Activated CD4-positive, alpha-beta T cell treated with anti-CD3 and anti-CD28 coated beads, Interleukin-2, amount 50 U/mL, for 24 hours (primary cell): ENCODE measurements at places on chromosomes 6 and 20.

- DNase-seq, result no peak
These were observed 64.4 kb upstream of the FUCA2 start for GRCh38 chr6:143575901-143576426.

GRCh38 chr6:46289898-46290297, 119.1 kb upstream of the ENPP5 start:
- no peak for DNase-seq

GRCh38 chr20:40689100-40689942, at the start of gene MAFB:
Gene MAFB (minus strand): TSS chr20:40689236. CDS start chr20:40688850, 386 bp downstream.
- no peak for DNase-seq

DNA sequence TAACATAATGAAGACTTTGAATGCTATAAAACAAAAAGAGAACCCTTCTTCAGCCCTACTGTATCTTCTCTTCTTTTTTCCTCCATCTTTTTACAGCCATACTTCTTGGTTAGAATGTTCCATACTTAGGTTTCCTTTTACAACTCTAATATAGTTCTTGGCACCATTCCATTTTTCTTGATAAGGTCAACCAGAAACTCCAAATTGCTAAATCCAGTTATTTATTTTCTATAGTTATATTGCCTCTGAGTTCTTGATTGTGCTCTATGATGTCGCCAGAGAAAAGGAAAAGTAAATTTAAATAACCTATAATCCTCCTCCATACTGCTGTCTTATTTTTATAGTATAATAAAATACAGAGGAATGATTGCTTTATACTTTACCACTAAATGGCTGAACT, 26.7 kb upstream of the COL10A1 start:
- DNase-seq, result no peak

GRCh38 chr20:52524861-52525260, 333.3 kb upstream of the ZFP64 start:
- no peak for DNase-seq

DNA sequence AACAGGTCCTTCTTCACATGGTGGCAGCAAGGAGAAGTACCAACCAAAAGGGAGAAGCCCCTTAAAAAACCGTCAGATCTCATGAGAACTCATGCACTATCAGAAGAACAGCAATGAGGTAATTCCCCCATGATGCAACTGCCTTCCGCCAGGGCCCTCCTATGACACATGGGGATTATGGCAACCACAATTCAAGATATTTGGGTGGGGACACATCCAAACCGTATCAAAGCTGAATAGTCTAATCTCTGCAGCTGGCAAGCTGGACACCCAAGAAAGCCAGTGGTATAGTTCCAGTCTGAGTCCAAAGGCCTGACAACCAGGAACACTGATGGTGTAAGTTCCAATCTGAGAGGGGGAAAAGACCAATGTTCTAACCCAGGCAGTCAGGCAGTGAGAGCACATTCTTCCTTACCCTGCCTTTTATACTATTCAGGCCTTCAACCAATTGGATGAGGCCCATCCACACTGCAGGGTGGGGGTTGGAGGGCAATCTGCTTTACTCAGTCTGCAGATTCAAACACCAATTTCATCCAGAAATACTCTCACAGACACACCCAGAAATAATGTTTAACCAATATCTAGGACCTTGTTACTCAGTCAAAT, 17.9 kb upstream of the CNKSR3 start:
- DNase-seq, result no peak

GRCh38 chr6:30889921-30890645, 5.8 kb downstream of the DDR1 start:
- no peak for DNase-seq

DNA sequence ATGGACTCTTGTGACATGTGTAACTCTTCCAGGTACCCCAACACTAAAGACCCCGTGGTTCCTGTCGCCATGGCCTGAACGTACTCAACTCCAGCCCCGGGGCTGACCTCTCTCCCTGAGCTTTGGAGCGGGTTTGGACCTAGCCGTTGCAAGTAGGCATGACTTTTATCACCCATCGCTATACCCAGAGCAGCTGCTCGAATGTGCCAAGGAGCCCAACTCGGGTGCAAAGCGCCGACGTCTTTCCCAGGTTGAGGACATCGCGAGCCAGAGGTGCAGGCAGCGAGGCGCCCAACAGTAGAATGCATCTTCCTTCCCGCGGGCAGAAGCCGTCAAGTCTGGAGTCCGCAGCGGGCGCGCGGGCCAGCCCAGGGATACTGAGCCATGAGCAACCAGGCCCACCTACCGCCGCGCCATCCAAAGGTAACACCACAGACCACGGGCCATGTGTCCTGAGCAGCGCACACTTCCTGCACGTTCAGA, 5.7 kb upstream of the LAMP5 start:
- DNase-seq, result no peak

GRCh38 chr6:42154461-42155209, 12.2 kb upstream of the C6orf132 start:
- DNase-seq, result no peak

- no peak for DNase-seq
These were observed 44.2 kb downstream of the BMP6 start for GRCh38 chr6:7770111-7770510.

- DNase-seq, result no peak
These were observed 31.0 kb downstream of the KCNQ2 start for GRCh38 chr20:63441136-63442099.

GRCh38 chr6:154219250-154219649, 137.4 kb downstream of the IPCEF1 start:
- no peak for DNase-seq

- DNase-seq, result no peak
These were observed 170.7 kb upstream of the PMEPA1 start for GRCh38 chr20:57880571-57880892.

DNA sequence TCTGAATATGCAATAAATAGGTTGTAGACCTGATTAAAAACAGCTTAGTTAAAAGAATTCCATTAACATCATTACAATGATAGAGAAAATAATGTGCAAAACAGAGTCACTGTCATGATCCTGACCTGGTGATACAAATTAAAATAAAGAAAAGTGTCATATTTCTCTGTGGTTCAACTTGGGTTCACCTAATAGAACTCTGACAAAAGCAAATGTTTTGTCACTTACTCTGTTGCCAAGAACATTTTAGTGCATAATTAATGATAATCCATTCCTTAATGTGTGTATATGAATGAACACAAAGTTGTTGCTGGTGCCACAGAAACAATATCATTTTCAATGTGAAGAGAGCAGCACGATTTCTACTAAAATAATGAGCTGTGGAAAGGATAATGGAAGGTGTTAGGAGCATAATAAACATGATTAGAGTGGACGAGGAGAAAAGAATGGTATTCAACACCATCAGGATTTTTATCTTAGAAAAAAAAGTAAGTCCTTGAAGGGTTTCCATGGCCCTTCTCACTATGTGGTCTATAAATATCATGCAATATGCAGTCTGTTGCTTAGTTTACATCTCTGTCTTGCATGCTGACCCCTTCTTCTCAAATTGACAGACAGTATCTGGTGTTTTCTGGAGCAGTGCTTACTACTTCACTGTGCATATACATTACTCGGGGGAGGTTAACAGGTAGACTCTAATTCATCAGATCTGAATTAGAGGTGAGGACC, 656.6 kb upstream of the MMS22L start:
- no peak for DNase-seq

DNA sequence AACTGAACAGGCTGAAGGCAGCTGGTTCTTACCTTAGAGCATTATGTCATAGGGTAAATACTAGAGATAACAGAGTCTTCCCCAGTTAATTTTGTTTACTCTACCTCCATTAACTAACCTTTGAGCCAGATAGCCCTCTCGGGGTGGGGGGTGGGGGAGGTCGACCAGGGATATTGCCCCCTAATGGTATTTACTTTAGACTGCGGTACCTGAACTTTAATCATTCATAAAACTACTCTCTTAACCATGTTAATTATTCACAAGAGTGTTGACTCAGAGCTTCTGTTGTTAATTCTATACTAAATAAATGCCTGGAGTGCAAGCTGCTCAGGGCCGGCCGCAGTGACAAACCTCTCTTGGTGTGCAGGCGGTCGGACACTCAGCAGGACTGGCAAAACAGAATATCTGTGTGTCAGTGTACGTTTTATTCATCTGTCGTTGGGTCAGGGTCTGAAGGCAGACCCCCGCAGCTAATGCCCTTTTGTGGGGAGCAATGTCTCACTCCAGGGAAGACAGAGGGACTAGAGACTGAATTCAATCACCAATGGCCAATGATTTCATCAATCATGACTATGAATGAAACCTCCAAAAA, 152.4 kb upstream of the COL21A1 start:
- no peak for DNase-seq

- no peak for DNase-seq
These were observed 24.4 kb upstream of the EDN1 start for GRCh38 chr6:12265791-12266190.

DNA sequence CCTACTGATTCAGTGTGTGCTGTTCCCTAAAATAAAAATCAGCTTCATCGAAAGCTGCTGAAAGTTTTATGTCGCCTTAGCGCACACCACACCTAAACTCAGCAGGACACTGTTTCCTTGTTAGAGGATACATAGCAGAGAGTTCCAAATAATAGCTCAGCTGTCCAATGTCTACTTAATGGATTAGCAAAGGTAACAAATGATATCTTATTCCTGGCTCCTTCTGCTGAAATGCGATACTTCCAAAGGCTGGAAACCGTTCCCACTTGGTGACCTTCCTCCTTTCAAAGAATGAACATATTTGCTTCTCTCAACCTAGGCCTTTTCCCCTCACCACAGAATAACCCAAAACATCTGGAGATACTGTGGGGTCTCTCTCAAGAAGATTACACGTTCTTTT, 189.5 kb upstream of the GMDS start:
- DNase-seq, result no peak

DNA sequence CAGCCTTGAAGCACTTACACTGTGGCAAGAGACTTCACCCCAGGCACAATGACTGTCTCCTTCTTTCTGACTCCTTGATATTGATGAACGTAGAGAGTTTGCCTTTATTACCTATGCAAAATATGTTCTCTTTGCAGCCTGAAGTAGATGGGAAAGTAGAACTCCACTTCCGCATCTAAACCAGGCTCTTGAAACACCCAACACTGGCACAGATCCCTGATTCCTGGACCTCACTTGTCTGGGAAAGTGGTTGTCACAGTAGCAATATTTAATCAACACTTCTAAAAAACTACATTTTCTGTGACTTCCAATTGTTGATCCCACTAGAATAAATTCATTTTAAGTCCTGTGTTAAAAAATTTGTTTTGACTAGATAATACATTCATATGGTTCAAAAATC, 143.1 kb downstream of the CDK19 start:
- no peak for DNase-seq

DNA sequence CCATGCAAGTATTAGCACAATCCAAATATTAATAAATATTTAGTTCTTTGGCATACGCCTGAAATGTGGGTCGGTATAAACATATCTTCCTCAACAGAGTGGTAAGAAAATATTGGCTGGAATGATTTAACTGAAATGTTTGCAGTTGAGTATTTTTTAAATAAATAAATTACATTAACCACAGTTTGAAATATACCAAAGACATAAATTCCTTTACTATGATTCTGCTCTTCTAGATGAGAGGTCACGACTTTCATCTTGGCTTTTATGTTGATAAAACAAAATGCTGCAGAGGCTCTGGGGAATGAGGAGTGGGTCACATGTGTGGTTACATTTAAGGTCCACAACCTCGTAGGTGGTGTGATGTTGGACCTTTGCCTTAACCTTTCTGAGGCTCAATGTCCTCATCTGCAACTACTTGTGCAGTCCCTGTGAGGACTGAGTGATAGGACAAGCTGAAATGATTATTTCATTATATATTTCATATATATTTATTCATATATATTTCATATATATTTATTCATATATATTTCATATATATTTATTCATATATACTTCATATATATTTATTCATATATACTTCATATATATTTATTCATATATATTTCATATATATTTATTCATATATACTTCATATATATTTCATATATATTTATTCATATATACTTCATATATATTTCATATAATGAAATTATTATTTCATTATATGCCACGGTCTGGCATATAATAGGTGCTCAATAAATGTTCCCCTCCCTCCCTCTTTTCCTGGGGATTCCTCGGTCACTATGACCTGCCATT, 107.4 kb downstream of the SAMD5 start:
- DNase-seq, result no peak

DNA sequence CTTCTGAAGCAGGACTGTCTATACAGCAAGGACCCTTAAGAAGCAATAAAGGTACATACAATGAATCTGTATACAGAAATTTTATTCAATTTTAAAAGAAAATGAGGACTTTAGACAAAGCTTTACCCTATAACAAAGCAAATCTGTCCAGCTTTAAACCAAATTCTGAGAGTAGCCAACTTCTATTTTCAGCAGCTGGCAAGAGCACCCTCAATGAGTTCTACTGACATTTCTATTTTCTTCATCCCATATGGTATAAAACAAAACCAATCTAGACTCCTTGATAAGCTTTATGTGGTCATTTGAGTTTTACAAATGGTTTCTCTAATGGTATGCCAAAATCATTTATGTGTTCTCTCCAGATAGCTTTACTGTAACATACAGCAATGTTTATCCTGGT, 12.7 kb downstream of the CPNE1 start:
- no peak for DNase-seq

DNA sequence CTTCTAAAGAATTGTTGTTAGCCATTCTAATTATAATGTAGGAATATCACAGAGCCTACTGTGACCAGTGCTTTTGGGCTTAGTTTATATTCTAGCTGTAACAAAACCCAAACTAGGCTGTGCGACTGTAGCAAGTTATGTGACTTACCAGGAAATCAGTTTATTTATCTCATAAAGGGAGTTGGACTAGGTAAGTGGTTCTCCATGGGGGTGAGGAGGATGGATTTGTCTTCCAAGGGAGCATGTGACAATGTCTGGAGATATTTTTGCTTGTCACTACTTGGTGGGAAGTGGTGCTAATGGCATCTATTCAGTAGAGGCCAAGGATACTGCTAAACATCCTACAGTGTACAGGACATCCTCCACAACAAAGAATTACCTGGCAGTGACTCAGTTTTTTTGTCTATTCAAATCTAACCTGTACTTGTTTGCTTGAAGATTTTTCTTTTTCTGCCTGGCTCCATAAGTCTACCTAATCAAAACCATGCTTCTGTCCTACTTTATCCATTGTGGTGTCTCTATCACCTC, 32.5 kb downstream of the ZFAND3 start:
- DNase-seq, result no peak

GRCh38 chr6:24105191-24105590, 20.8 kb upstream of the NRSN1 start:
- DNase-seq, result no peak

DNA sequence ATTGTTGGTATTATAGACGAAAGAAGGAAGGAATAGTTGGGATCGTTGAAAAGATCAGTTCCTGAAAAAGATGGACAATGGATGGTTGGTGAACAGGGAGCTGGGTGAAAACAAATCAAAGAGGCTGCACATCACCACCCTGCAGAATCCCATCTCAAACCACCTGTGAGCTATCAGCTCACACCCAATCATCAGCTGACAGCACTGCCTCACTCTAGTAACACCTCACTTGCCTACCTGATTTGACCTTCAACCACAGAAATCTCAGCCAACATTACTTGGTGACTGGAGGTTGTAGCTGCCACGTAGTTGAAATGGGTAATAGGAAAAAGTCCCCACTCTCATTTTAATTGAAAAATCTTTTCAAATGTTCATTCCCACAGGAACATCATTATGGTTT, 101.8 kb upstream of the DST start:
- no peak for DNase-seq
